ENCODE measurements at places on chromosomes 7 and 10.

DNA sequence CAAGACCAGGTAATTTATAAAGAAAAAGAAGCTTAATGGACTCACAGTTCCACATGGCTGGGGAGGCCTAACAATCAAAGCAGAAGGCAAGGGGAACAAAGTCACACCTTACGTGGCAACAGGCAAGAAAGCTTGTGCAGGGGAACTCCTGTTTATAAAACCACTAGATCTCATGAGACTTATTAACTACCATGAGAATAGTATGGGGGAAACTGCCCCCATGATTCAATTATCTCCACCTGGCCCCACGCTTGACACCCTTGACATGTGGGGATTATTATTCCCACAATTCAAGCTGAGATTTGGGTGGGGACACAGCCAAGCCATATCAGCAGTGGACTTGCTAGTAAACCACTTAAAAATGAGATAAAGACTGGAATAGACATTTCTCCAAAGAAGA lies 451.7 kb downstream of the DNAJB9 start:
- no peak for DNase-seq

GRCh38 chr10:12909836-12910185 lies 91.7 kb downstream of the CCDC3 start:
- no peak for DNase-seq

DNA sequence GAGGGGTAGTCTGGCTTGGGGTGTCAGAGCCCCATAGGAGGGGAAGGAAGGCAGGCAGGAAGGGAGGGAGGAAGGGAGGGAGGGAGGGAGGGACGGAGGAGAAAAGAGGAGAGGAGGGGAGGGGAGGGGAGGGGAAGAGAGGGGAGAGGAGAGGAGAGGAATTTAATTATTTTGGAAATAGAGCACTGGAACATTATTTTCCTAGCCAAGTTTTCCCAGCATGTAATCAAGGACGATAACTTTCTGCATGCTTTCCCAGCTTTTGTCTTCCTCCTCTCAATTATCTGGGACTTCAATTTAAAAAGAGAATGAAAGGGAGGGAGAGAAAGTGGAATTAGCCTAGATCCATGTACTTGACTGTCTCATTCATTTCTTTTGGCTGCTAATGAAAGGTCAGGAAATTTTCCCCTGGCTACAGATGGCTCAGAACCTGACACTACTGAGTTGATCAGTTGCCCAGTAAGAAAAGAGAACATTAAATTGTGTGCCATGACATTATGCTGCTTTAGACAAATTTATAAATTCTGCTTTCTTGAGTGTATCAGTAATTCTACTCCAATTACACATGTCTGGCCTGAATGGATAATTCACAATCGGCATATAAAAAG lies 148.8 kb downstream of the LRRC4 start:
- DNase-seq = no peak

DNA sequence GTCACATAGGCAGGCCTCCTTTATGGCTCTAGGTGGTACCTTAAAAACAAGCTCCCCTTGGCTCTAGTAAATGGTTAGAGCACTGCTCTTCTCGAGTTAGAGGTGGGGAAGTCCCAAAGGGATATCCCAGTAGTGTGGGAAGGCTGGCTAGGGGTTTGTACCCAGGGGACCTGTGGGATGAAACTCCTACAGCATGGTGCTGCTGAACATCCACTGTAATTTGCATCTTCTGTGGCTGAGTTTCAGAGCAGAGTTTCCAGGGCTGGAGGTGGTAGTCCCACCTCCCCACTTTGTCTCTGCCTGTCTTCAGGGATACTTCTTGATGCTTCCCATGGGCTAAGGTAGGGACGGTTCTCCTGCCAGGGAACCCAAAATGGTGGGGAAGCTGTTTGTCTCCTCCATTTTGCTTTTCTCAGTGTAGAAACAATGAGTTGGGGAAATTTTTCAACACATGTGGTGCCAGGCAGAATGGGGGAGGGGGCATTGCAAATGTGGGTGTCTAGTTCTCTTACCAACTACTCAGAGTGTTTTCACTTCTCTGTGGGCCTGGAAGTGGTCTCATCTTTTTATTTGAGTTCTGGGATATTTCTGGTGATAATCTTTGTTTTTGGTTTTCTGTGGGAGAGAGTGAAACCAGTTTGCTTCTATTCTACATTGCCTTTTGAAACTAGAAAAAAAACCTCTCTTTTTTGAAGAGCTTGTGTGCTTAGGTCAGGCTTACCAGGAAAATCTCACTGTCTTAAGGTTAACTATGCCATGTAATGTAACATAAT lies 36.3 kb downstream of the SCART1 start:
- DNase-seq = no peak

DNA sequence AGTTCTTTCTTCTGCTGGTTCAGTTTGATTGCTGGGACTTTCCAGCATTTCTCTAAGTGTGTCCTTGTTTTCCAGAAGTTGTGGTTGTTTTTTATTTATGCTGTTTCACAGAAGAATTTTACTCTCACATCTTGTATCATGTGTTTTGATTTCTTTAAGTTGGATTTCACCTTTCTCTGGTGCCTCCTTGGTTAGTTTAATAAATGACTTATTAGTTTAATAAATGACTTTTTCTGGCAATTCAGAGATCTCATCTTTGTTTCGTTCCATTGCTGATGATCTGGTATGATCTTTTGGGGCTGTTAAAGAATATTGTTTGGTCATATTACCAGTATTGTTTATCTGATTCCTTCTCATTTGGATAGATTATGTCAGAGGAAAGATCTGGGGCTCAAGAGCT lies 59.8 kb upstream of the CYP2C9 start:
- DNase-seq = no peak

- DNase-seq = no peak
Measured at GRCh38 chr10:124525751-124526600, 64.4 kb downstream of the LHPP start.

- DNase-seq = no peak
Measured at GRCh38 chr10:75403144-75403938, 1.8 kb upstream of the ZNF503 start.

GRCh38 chr10:98445200-98445812 lies 1.4 kb downstream of the HPS1 start:
- no peak for DNase-seq

- DNase-seq = no peak
Measured at GRCh38 chr7:40437936-40438634, 303.3 kb downstream of the SUGCT start.

- DNase-seq = no peak
Measured at GRCh38 chr10:16820421-16820820, 3.2 kb upstream of the RSU1 start.

GRCh38 chr10:124196659-124197058 lies 103.3 kb upstream of the CHST15 start:
- DNase-seq = no peak

- no peak for DNase-seq
Measured at GRCh38 chr7:73423519-73424488, 9.8 kb upstream of the FZD9 start.

GRCh38 chr10:113028456-113029440 lies 78.7 kb downstream of the TCF7L2 start:
- DNase-seq = no peak

DNA sequence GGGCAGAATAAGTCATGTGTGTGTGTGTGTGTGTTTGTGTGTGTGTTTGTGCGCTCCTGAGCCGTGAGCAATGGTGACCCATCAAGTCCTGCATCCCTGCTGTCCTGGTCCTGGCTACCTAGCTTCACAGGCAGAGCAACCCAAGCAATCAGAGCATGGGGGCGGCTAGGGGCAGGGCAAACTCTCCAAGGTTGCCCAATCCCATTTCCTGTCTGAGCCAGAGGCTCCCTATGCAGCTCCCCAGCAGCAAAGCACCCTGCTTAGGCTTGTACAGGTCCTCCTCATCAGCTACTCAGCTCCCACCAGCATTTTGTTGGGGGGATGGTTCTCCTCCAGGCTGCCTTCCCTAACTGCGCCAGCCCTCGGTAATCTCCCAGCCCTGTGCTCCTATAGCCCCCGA lies 31.1 kb upstream of the CRHR2 start:
- DNase-seq = no peak

DNA sequence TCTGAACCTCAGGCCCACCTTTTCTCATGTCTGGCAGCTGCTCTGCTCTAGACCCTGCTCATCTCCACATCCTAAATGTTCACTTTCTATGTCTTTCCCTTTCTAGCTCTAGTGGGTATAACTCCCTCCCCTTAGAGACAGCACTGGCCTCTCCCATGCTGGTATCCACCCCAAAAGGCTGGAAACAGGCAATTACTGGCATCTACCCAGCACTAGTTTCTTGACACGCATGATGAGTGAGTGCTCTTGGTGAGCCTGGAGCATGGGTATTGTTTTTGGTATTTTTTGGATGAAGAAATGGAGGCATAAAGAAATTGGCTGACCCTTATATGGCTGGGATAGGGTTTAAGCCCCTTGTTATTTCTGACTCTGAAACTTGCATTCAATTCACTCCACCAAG lies 156.0 kb downstream of the EGFR start:
- no peak for DNase-seq

DNA sequence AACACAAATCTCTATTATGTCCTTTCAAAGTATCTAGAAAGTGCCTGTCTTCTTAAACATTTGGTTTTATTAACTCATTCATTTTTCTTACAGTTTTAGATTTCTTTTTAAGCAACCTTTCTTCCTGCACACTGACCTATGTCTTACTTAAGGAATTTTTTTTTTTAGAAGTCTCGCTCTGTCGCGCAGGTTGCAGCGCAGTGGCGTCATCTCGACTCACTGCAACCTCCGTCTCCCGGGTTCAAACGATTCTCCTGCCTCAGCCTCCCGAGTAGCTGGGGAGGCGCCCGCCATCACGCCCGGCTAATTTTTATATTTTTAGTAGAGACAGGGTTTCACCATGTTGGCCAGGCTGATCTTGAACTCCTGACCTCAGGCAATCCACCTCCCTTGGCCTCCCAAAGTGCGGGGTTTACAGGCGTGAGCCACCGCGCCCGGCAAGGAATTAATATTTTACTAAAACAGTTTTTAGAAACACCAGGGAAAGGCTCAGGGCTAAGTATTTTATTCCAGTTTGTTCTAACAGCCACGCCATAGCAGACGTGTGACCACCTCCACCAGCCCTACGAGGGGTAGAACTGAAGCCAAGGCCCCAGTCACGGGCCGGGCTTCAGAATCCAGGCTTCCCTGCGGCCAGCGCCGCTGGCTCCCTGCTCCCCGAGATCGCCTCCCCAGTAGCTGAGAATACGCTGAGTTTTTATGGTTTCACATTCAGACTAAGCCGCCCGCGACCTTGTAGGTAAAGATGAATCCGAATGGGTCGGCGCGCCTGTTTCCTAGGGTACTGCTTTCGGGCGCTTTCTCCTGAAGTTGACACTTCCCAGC lies 941 bp upstream of the LUC7L2 start:
- no peak for DNase-seq

GRCh38 chr7:86469680-86470295 lies 173.9 kb upstream of the GRM3 start:
- no peak for DNase-seq

DNA sequence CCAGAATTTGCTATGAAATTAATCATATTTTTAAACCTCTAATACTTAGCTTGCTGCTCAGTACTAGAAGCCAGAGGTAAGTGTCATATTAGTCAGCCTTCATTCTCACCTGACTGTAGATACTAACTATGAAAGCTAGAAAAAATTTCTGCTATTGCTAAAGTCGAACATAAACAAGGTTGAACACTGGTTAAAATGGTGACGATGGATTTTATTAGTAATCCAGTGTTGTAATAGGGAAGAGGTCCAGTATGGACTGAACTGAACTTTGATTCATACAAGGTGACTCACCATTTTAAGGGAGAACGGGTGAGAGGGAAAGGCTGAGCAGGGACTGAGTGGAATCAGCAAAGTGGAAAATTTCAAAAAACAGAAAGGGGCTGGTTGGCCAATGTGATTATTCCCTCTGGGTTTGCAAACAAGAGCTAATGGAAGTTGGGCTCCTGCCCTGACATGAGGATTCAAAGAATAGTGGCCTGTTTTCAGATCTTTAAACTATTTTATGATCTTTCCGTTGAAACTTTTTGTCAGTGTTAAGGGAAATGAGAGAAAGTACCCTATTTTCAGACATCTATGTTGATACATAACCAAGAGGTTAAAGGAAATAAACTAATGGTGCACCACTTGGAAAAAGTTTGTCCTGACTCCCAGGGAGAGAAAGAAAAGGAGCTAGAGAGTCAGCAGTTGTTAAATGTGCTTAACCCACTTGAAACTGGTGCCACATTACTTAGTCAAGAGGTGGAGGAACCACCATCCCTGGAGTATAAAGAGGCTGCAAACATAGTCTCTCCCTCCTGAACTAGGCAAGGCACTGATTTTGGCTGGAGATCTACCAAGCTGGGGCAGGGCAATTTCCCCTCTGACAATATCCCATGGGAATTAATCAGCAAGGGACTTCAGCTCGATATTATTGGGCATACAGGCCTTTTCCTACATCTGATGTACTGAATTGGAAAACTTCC lies 15.3 kb upstream of the AKR1C1 start:
- no peak for DNase-seq

- no peak for DNase-seq
Measured at GRCh38 chr7:108818742-108819141, 249.1 kb downstream of the DNAJB9 start.

GRCh38 chr10:17094844-17095243 lies 34.8 kb downstream of the CUBN start:
- DNase-seq = no peak

GRCh38 chr10:7304110-7304509 lies 106.7 kb downstream of the SFMBT2 start:
- no peak for DNase-seq

DNA sequence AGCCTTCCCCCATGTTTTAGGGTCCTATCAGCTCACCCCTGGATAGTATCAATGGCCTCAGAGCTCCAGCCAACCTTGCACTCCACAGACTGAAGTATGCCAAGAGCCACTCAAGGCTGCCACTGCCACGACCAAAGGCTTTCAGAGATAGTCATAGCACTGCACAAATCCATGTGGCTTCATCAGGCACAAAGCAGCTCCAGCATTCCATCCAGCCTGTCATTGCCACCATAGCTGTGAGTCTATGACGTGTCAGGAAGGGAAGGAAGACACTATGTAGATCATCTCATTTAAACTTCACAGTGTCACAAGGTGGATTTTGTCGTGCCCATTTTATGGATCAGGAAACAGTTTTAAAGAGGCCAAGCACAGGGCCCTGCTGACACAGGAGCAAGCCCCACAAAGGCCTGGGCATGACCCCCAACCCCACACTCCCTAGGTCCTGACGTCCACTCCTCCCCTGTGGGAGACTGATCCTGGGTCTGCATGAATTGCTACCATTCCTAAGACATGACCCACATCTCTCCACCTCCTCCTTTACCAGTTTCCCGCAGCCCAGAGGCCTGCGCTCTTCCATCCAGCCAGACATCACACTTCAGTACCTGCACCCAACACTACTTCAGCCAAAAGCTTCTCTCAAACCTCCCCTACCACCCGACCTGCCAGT lies 119.4 kb downstream of the DIP2C start:
- no peak for DNase-seq

DNA sequence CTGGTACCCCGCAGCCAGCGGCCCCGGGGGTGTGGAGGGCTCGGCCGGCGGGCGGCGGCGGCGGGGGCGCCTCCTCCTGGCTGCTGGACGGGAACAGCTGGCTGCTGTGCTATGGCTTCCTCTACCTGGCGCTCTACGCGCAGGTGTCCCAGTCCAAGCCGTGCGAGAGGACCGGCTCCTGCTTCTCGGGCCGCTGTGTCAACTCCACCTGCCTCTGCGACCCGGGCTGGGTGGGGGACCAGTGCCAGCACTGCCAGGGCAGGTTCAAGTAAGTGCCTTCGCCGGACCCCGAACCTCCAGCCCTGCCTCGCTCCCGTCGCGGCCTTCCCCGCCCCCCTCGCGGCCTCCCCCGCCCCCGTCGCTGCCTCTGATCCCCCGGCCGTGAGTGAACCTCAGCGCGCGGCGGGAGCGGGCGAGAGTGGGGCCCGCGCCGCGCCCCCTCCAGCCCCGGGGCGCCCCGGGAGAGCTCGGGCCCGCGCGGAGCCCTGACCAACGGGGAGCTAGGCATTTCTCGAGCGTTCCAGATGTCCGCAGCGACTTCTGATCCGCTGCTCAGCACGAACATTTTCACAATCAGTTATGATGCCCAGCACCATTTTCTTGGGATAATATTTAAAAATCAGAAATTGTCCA lies 727 bp downstream of the ATRNL1 start:
- no peak for DNase-seq
